ENCODE measurements at places on chromosomes 6 and 20.

DNA sequence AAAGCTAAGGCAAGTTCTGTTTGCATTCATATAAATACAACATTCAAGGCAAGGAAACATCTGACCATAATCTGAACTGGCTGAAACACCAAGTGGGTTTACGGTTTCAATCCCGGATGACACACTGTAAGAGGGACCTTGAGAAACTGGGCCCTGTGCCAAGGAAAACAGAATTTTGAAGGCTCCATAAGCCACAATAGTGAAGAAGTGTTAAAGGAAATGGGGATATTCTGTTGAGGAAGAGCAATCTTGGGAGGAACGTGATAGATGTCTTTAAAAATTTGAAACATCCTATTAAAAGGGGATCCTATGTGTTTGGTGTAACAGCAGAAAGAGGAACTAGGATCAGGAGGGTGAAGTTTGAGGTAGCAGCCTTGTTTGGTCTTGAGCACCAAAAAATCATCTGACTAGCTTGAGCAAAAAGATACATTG is 82.4 kb upstream of the TAB2 start:
- H3K4me1 ChIP-seq: peaks cover 39% of the 10 kb centered on the region
- H3K27ac ChIP-seq: peak overlapping the region; percentile 98
- no peaks in the 10 kb centered on the region for H3K27me3 ChIP-seq
- H3K4me3 ChIP-seq: peak overlapping the region; percentile 87

- peaks cover 6% of the 10 kb centered on the region for H3K27me3 ChIP-seq
- H3K4me3 ChIP-seq: no peak overlapping the region
- no peaks in the 10 kb centered on the region for H3K4me1 ChIP-seq
These were observed 129.6 kb downstream of the SYNDIG1 start for GRCh38 chr20:24598996-24599395.

- DNase-seq: no peak
- peaks cover 6% of the 10 kb centered on the region for H3K36me3 ChIP-seq
- H3K27ac ChIP-seq: peak overlapping the region; percentile 100
- no peak overlapping the region for H3K4me3 ChIP-seq
- H3K27me3 ChIP-seq: no peaks in the 10 kb centered on the region
These were observed 4.2 kb downstream of the TM9SF4 start for GRCh38 chr20:32113591-32114260.

DNA sequence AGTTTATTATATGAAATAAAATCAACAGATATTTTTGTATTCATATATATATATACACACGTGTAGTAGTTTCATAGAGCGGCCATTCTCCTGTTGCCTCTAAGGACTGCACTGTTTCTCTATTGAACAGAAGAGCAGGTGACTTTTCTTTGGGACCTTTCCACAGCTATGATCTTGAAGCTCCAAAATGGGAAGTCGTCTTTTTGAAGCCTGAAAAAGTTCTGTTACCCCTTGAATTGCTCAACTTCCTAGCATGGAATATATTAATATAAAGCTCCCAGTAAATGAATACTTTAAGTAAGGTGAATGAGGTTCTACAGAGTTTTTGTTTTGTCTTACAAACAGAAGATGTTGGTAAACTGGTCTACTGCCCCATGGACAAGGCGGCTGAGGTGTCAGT is 42.2 kb upstream of the ADTRP start:
- H3K27ac ChIP-seq: no peak overlapping the region
- no peak for DNase-seq
- no peaks in the 10 kb centered on the region for H3K36me3 ChIP-seq
- peaks cover 12% of the 10 kb centered on the region for H3K4me1 ChIP-seq

- H3K27me3 ChIP-seq: peaks cover 8% of the 10 kb centered on the region
- no peak overlapping the region for H3K4me3 ChIP-seq
- no peak overlapping the region for H3K27ac ChIP-seq
These were observed 214.3 kb downstream of the TFAP2C start for GRCh38 chr20:56843386-56843785.
